ENCODE measurements at places on chromosomes 3 and 15.

DNA sequence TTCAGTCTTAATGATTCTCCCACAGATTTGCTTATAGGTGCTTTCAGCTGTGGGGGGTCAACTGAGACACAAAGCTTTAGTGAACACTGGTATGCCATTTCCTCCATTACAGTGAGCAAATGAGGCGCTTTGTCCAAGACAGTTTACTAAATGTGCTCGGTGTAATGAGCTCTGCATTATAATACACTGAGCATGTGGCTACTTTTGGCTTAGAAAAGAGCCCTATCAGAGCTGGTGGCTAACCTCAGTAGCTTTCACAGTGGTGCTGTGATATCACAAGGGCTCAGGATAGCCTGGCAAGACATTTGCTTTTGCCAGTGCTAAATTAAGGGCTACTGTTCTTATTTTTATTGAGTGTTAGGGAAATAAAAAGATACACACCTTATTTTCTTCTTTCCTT, 749.7 kb upstream of the ARPP21 start:
- DNase-seq = no peak

- no peak for DNase-seq
Observed at GRCh38 chr3:46516521-46516920, 18.7 kb downstream of the RTP3 start.

- no peak for DNase-seq
Observed at GRCh38 chr3:4568841-4569240, 75.7 kb downstream of the ITPR1 start.

DNA sequence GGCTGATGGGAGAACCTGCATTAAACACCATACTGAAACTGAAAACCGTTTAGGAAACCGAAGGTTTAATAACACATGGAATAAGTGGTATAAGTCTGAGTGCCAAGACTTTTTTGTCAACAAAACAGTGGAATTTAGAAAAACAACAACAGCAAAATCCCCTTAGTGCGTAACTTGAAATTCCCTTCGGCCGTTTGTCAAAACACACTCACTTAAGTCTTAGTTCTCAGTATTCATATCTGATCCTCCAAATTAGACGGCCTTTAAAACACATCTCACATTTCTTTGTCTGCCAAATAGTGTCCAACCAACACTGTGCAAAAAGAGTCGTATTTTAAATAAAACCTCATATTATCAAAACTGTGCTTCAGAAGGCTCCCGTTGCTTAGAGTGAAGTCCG, 64.5 kb downstream of the LRCH3 start:
- DNase-seq = no peak

DNA sequence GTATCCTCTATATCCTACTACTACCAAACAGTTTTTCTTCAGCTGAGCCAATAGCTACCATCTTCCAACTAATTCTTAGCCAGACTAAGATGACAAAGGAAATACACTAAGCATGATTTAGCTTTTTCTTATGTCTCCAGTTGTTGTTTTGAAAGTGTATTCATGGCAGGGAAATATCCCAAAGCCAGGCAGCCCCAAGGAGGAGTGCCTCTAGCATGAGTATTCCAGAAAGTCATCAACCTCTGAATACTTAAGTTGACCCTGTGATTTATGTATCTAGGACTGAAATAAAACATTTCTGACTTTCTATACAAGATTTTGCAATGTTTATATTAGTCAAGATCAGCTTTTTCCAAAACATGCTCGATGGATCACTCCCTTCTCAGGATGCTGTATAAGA, 449.1 kb downstream of the IL5RA start:
- no peak for DNase-seq

- no peak for DNase-seq
Observed at GRCh38 chr3:111081008-111081545, 9.5 kb downstream of the NECTIN3 start.

Data from NCI-H187 treated with DMSO at 0.1 percent for 48 hours (cell line).